ENCODE measurements at places on chromosomes 7 and 10. TPM values are rescaled to one million over a fixed set of nuclear protein-coding genes. Genes with fewer than 3 reads are reported as not detected.

The DLX6 gene
- total RNA-seq, result not detected

The STK32C gene
- 14.1 TPM for total RNA-seq

The TOMM7 gene
- 457 TPM for total RNA-seq

The WAPL gene
- total RNA-seq, result 27.0 TPM

The PTF1A gene
- total RNA-seq, result not detected

The HYAL4 gene
- total RNA-seq, result not detected

GRCh38 chr10:74104480-74104879, 46.1 kb downstream of the AP3M1 start:
- no peaks in the 10 kb centered on the region for H3K27me3 ChIP-seq
- no peak overlapping the region for H3K4me3 ChIP-seq
- peaks cover 92% of the 10 kb centered on the region for H3K36me3 ChIP-seq
- no peak for DNase-seq
- H3K4me1 ChIP-seq, result no peaks in the 10 kb centered on the region
- no peak overlapping the region for H3K27ac ChIP-seq

GRCh38 chr10:17453373-17454091, 863 bp downstream of the ST8SIA6 start:
- H3K27ac ChIP-seq, result peak overlapping the region; percentile 91
- peaks cover 41% of the 10 kb centered on the region for H3K4me1 ChIP-seq
- H3K27me3 ChIP-seq, result no peaks in the 10 kb centered on the region
- H3K4me3 ChIP-seq, result peak overlapping the region; percentile 77
- peak; percentile 55 for DNase-seq

- DNase-seq, result no peak
- H3K27me3 ChIP-seq, result peaks cover 31% of the 10 kb centered on the region
- no peaks in the 10 kb centered on the region for H3K4me1 ChIP-seq
Observed at GRCh38 chr7:1348096-1348822, 111.0 kb downstream of the MICALL2 start.

DNA sequence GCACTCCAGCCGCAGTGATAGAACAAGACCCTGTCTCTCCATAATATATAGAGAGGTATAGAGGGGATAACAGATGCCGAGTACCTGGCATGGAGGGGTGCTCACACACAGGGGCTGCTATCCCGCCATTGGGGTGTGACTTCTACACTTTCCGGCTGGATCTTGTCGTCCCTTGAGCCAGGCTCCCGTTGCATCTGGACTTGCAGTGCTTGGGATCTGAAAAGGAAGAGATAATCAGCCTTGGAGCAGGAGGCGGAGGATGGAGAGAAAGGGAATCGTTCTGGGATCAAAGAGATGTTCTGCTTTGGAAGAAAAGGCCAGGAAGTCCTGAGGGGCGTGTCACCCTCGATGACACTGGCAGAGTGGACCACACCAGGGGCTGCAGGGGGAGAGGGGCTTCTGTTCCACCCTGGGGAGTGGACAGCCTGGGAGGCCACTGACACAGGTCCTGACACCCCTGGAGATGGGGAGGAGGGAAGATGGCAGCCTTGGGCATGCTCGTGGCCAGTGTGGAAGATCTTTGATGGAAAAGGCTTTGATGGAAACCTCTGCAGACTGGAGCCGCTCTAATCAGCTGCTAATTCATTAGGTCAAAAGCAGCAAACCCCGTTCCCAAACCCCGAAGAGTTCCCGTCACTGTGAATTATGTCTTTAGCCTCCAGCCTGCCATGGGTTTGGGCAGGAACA, 85.1 kb downstream of the CARD11 start:
- peaks cover 48% of the 10 kb centered on the region for H3K4me1 ChIP-seq
- no peak overlapping the region for H3K27ac ChIP-seq
- DNase-seq, result no peak
- no peak overlapping the region for H3K4me3 ChIP-seq
- no peaks in the 10 kb centered on the region for H3K27me3 ChIP-seq

- H3K36me3 ChIP-seq, result no peaks in the 10 kb centered on the region
- H3K4me3 ChIP-seq, result no peak overlapping the region
- no peak overlapping the region for H3K27ac ChIP-seq
- H3K27me3 ChIP-seq, result no peaks in the 10 kb centered on the region
Observed at GRCh38 chr10:60497364-60497763, 107.7 kb upstream of the ANK3 start.

DNA sequence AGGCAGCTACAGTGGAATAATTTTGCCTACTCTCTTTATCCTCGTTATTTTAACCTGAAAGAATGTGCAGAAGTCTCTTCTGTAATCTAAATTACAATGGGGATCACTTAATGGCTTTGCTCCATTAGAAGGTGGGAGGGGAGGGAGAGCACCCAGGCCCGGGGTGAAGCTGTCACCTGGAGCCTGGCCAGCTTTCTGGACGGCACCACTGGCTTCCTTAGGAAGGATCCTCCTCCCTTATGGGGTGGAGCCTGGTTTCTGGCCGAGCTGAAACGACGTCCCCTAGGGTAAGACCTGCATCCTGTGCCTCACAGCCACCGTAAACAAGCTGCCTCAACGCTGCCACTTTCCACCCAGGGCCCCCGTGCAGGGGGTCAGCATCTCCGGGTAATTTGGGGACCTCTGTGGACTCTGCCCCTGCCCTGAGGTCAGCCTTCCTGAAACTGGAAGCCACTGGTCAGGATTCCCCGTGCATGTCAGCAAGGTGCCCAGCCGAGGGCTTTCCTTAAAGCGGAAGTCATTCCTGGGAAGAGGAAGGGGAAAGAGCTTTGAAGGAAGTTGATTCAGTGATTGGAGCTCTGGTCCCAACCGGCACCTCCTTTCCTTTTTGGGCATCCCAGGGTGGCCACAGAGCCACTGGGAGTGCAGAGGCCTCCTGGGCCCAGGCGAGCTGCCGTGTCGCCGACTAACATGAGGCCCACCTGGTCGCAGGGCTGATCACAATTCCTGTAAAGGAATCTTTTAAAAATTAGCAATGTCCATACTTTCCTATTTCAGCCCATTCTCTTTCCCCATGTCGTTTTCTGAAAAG, 569.1 kb downstream of the DNAJB6 start:
- peaks cover 43% of the 10 kb centered on the region for H3K27me3 ChIP-seq
- H3K36me3 ChIP-seq, result no peaks in the 10 kb centered on the region
- no peak overlapping the region for H3K4me3 ChIP-seq
- no peak overlapping the region for H3K27ac ChIP-seq
- peak; percentile 41 for DNase-seq

DNA sequence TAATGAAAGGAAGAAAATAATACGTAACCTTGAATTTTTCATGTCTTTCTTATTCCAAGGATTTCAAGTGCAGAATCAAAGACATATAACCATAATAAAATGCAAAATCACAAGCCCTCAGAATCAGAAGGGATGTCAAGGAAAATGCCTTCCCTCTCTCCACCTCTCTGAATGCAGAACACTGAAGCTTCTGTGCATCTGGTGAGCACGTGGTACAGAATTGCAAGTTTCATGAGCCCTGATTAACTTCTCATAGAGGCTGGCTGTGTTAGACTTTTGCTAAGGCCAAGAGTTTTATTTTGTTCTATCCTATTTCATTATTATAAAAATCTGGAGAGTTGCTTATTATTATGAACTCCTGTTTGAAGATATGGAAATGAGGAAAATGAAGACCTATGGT, 533.7 kb upstream of the POM121L12 start:
- H3K4me3 ChIP-seq, result no peak overlapping the region
- DNase-seq, result no peak
- no peaks in the 10 kb centered on the region for H3K36me3 ChIP-seq
- no peaks in the 10 kb centered on the region for H3K4me1 ChIP-seq

- no peak overlapping the region for H3K4me3 ChIP-seq
- DNase-seq, result no peak
- no peak overlapping the region for H3K27ac ChIP-seq
- H3K4me1 ChIP-seq, result no peaks in the 10 kb centered on the region
Observed at GRCh38 chr7:97576043-97576442, 155.8 kb upstream of the TAC1 start.

GRCh38 chr7:87831097-87831496, 45.1 kb downstream of the SLC25A40 start:
- no peak for DNase-seq
- no peaks in the 10 kb centered on the region for H3K4me1 ChIP-seq
- H3K4me3 ChIP-seq, result no peak overlapping the region
- H3K36me3 ChIP-seq, result peaks cover 18% of the 10 kb centered on the region
- no peak overlapping the region for H3K27ac ChIP-seq

DNA sequence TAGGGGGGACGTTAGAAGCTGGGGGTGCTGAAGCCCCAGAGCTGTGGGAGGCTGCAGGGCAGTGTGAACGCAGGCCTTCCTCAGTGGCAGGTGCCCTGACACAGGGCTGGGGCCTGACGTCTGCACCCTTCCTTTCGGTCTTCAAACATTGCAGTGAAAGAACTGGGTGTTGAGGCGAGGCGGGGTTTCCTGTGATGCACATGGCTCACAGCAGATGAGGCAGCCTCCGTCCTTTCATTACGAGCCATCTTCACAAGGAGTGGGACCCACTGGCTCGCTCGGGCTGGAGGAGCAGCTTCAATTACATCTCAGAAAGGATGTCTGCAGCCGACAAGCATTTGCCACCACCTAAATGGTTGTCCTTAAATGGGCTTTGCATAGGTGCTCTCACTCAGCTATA, 180.3 kb upstream of the SHH start:
- H3K4me1 ChIP-seq, result no peaks in the 10 kb centered on the region
- DNase-seq, result no peak
- no peaks in the 10 kb centered on the region for H3K36me3 ChIP-seq
- H3K27ac ChIP-seq, result no peak overlapping the region

- peak overlapping the region; percentile 10 for H3K4me3 ChIP-seq
- H3K4me1 ChIP-seq, result no peaks in the 10 kb centered on the region
- H3K27me3 ChIP-seq, result no peaks in the 10 kb centered on the region
- no peaks in the 10 kb centered on the region for H3K36me3 ChIP-seq
- DNase-seq, result peak; percentile 65
Observed at GRCh38 chr7:87003872-87004798, 55.3 kb downstream of the ELAPOR2 start.

DNA sequence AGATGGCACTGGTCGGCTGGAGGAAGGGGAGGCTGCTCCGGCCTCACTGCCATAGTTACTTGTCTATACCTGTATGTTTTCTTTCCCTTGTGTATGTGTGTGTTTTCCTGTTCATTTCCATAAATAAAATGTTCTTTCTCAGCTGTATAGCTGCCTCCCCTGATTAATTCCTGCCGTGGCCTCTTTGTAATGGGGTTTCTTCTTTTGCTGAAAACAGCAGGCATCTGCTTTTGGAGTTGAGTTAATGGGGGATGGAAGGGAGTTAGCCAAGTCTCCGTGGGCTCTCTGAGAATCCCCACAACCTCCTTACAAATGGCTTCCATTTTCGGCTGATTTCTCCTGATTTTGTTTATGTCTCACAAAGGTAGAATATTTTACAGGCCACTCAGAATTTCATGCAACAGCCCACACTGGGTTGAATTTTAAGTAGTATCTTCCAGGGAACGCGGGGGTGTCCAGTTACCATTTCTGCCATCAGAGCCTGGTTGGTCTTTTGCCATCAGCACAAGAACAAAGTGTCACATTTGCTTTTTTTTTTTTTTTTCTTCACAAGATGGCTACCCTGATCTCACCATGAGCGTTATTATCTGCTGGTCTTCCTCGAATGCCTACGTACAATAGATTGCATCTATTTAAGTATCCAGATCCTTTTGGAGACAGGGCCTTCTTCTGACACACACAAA, 88.1 kb upstream of the NRP1 start:
- H3K4me3 ChIP-seq, result no peak overlapping the region
- no peaks in the 10 kb centered on the region for H3K36me3 ChIP-seq

GRCh38 chr7:129845972-129846327, 106.8 kb downstream of the UBE2H start:
- no peak overlapping the region for H3K4me3 ChIP-seq
- peaks cover 5% of the 10 kb centered on the region for H3K4me1 ChIP-seq
- no peak overlapping the region for H3K27ac ChIP-seq
- H3K27me3 ChIP-seq, result no peaks in the 10 kb centered on the region

GRCh38 chr7:89265631-89266030, 470.1 kb upstream of the TEX47 start:
- no peak for DNase-seq
- H3K36me3 ChIP-seq, result no peaks in the 10 kb centered on the region

GRCh38 chr10:98269435-98269912, 1.5 kb upstream of the LOXL4 start:
- no peaks in the 10 kb centered on the region for H3K36me3 ChIP-seq
- no peak overlapping the region for H3K27ac ChIP-seq
- no peak overlapping the region for H3K4me3 ChIP-seq
- H3K4me1 ChIP-seq, result peaks cover 2% of the 10 kb centered on the region
- H3K27me3 ChIP-seq, result peaks cover 42% of the 10 kb centered on the region

DNA sequence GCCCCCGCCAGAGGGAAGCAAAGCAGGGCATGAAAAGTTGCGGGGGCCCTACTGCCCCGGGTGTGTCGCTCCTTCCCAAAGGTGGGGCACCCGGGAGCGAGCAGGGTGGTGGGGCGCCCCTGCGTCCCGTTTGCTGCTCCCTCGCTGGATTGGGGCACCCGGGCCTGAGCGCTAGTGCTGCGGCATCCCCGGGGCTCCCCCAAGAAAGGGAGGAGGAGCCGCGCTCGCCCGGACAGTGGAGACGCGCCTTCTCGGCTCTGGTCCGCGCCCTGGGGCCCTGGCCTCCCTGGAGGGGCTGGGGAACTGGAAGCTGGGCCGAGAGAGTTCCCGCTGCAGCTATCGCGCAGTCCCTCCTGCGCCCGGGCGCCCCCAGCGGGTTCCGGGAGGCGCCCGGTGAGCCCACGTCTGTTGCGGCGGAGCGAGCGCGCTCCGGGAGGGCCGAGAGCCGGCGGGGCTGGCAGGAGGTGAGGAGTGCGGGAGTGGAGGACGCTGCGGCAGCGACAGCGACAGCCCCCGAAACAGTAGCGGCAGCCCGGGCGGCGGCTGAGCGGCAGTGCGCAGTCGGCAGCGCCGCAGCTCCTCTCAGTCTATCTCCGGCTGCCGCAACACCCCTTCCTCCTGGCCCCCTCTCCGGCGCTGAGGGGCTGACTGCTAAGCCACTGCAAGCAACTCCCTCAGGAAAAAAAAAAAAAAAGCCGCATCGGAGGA, 504 bp upstream of the BMPER start:
- H3K27me3 ChIP-seq, result peaks cover 14% of the 10 kb centered on the region
- no peaks in the 10 kb centered on the region for H3K4me1 ChIP-seq
- H3K4me3 ChIP-seq, result no peak overlapping the region
- H3K36me3 ChIP-seq, result no peaks in the 10 kb centered on the region

DNA sequence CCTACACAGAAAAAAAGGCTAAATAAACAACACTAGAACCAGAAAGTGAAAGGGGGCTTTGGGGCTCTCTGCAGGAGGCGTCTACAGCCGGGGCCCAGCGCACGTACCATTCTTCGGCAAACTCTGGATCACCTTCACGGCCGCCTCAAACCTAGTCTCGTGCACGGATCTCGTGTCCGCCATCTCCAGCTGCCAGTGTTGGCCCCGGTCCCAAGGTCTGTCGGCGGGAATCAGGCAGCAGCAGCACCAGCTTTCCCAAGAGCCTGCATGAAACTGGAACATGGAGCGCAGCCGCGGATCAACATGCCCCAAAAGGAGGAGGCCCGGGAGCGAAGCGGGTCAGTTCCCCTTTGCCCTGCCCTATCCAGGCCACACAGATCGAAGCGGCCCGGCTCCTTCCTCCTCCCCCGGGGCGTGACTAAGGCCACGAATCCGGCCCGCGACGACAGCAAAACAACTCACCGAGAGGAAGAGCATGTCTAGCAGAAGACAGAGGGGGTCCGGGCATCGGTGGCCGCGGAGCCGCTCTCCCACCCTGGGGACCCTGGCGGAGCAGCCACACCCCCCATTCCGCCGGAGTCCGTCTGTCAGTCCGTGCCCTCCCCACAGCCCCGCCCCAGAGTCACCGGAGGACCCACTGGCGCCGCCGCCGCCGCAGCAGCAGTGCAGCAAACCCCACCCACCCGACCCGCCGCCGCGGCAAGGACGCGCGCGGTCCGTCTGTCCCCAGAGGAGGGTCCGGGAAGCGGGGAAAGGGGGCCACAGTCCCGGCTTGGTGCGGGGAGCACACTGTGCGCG, at the start of gene ACBD5:
Gene ACBD5 (minus strand): TSS at position 586 of the 798 bp plus-strand sequence. CDS start 109 bp downstream, at position 477.
- peaks cover 16% of the 10 kb centered on the region for H3K4me1 ChIP-seq
- H3K36me3 ChIP-seq, result no peaks in the 10 kb centered on the region
- H3K4me3 ChIP-seq, result peak within 1 kb of the TSS; percentile 59
